Breast epithelium (tissue), 4 donors: ENCODE measurements at places on chromosomes 3 and 15. TPM values are rescaled to one million over a fixed set of nuclear protein-coding genes. Genes with fewer than 3 reads are reported as not detected.

The CPNE9 gene
- not detected for total RNA-seq

The GOLGA8O gene
- 0.33 TPM for total RNA-seq

GRCh38 chr3:56878074-56878473, 76.3 kb upstream of the ARHGEF3 start:
- DNase-seq, result no peak

The HGD gene
- total RNA-seq, result 5.1 TPM

The GCSAM gene
- total RNA-seq, result 1.5 TPM

- no peak for DNase-seq
Measured at GRCh38 chr15:57565311-57565710, 26.4 kb upstream of the MYZAP start.

The ISL2 gene
- 0.29 TPM for total RNA-seq

DNA sequence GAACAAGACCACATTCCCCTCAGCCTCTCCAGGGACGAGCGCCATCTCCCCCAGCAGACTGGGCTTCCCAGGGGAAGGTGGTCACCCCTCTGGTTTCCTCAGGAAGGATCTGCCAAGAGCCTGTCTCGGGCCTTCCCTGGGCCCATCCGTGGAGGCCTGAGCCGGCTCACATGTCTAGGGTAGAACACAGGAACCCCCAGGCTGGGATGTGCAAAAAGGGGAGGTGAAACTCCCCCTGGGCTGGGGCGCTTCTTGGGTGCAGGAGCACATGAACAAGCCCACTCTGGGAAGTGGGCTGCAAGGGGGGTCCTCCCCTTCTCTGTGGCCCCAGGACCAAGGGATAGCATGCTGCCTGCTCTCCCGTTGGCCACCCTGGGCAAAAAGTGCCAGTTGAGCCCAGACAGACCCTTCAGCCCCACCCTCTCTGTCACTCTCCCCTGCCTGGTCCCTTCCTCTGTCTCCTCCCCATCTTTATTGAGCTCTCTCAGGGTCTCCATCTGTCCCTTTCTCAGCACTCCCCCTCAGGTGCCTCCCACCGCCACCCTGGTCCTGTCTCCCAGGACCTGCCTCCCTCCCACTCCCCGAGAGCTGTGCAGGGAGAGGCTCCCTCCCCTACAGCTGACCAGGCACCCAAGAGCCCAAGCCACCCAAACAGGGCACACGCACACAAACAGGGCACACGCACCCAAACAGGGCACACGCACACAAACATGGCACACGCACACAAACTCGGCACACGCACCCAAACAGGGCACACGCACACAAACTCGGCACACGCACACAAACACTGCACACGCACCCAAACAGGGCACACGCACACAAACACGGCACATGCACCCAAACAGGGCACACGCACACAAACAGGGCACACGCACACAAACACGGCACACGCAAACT, 864 bp downstream of the SEMA3G start:
- no peak for DNase-seq

GRCh38 chr15:68511073-68511991, 67.5 kb upstream of the CORO2B start:
- no peak for DNase-seq

The NECTIN3 gene
- total RNA-seq, result 17.1 TPM

DNA sequence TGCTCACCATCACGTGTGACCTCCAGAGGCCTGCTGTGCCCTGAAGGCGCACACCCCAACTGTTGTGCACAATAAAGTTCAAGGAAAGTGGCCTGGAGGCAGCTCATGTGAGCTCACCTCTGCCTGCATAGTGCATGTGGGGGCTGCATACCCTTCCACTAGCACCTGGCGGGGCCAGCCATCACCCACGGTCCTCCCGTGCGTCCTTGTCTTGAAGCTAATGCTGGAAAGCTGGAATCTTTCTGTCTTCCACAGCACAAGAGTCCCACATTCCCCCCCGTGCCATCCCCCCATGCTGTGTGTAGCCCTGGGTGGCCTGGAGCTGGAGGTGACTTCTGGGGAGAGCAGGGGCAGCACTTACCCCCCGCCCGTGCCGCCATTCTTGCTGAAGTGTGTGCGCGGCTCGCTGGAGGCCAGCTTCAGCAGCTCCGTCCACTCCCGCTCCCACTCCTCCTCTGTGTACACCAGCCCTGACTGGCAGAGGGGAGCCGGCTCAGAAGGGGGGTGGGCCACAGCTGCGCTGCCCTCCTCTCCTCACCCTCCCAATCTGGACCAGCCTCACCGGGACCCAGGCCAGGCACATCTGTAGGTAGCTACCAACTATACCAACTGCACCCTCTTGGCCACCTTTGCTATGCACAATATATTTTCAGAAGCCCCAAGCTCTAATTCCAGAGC, 199.5 kb downstream of the KLF13 start:
- no peak for DNase-seq

The NUTM1 gene
- not detected for total RNA-seq

The CCDC13 gene
- 2.3 TPM for total RNA-seq

GRCh38 chr3:73435055-73435454, 189.7 kb downstream of the PDZRN3 start:
- DNase-seq, result no peak

The ECE2 gene
- total RNA-seq, result not detected

DNA sequence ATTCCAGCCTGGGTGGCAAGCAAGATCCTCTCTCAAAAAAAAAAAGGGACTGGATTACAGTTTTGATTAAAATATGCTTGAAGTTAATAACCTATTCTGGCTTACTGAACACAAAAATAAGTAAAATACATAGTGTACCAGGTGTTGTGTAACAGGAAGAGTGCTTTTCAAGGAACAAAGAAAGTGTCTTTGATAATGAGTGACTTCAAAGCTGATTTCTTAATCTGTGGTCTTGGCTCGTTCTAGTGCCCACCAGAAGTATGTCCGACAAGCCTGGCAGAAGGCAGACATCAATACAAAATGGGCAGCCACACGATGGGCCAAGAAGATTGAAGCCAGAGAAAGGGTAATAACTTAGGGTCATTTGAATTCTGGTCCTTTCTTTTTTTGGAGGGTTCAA, 4.0 kb downstream of the RPL14 start:
- no peak for DNase-seq

The ACSBG1 gene
- total RNA-seq, result 1.9 TPM

DNA sequence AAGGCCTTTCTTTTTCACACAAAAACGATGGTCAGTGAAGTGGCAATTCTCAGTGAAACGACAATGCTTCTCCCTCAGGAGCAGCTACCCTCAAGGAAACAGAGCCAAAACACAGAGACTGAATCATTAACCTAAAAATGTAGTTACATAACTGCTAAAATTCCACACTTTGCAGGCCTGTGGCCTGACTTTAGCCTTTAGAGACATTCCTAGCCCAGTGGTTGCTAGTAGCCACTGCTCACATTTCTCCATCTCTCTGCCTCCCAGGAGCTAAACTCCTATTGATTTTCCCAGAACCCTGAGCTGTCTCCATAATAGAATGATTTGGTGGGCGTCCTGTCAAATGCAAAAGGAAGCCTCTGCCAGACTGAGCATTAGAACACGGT, 630.1 kb upstream of the KCNMB2 start:
- no peak for DNase-seq

DNA sequence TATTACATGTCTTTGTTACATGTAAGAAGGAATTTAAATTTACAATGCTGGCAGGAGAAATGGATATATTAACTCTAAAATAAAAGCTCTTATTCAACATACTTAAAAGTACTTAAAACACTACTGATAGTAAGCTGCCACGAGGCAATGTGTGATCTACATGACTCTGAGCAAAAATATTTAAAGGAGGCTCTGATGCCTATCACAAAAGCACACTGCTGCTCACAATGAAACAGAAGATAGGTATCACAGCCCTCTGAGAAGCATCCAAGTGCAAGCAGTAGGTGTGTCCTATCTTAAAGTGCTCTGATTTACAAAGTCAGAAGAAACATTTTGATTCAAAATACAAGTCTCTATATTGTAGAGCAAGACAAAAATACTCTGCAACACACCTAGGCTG, 371.2 kb upstream of the WNT5A start:
- DNase-seq, result no peak

DNA sequence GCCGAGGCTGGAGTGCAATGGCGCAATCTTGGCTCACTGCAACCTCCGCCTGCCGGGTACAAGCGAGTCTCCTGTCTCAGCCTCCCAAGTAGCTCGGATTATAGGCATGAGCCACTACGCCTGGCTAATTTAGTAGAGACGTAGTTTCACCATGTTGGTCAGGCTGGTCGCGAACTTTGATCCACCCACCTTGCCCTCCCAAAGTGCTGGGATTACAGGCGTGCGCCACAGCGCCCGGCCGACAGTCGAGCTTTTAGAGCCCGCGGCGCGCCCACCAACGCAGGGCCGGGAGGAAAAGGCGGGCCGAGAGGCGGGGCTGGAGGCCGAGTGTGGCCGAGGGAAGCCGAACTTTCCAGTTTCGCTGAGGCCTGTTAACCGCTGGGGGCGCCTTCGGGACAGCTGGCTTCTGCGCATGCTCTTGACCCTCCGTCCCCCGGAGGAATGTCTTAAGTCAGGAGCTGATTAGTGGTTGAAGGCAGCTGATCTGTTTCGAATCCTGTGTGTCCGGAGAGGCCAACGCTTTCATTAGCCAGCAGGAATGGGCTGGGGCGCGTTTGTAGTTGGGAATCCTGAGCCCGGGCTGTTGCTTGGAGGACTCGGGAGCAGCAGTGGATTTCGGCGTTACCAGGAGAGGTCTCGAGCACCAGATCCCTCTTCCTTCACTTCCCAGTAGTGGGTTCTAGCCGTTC, 10.0 kb downstream of the RPLP1 start:
- DNase-seq, result peak; percentile 96

- DNase-seq, result no peak
Measured at GRCh38 chr15:39406485-39406884, 174.4 kb upstream of the THBS1 start.

DNA sequence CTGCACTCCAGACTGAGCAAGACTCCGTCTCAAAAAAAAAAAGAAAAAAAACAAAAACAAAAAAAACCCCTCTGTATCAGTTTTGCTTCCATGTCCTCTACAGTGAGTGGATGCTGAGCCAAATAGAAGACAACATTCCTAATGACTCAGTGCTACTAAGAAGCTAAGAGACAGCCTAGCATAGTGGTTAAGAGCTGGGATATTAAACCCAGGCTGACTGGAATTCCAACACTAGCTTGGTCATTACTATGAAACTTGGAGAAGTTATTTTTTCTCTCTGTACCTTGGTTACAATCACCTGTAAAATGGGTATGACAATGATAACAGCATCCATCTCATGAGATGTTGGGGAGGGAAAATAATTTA, 60.9 kb upstream of the PYGO1 start:
- no peak for DNase-seq

DNA sequence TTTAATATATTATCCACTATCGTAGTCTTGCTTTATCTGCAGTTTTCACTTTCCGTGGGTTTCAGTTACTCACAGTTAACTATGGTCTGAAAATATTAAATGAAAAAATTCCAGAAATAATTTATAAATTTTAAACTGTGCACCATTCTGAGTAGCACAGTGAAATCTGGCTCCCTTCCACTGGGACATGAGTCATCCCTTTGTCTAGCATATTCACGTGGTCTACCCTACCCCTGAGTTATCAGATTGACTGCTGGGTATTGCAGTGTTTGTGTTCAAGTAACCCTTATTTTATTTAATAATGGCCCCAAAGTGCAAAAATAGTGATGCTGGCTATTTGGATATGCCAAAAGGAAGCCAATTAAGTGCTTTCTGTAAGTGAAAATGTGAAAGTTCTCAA, 539.5 kb upstream of the AGTR1 start:
- DNase-seq, result no peak

The ZNF660 gene
- total RNA-seq, result 3.1 TPM

- DNase-seq, result no peak
Measured at GRCh38 chr3:46369675-46370132, 1.0 kb upstream of the CCR5 start.

DNA sequence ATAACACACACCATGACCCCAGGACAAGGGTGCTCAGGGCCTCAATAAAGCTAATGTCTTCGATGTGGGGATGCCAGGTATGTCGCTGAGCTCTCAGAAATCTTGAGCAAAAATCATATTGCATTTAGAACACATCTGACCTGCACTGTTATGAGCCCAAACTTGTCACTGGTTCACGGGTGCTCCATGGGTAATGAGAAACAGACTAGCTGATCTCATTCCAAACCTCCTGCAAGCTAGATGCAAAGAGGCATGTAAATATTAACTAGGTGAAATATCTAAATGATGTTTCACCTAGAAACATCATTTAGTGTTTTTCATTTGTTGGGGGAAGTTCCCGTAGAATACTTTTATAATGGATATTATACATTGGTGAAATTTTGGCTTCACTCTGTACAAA, 549.4 kb downstream of the OCA2 start:
- no peak for DNase-seq

The ACAP2 gene
- 63.0 TPM for total RNA-seq

GRCh38 chr3:59654480-59655417, 604.9 kb upstream of the CFAP20DC start:
- DNase-seq, result no peak

DNA sequence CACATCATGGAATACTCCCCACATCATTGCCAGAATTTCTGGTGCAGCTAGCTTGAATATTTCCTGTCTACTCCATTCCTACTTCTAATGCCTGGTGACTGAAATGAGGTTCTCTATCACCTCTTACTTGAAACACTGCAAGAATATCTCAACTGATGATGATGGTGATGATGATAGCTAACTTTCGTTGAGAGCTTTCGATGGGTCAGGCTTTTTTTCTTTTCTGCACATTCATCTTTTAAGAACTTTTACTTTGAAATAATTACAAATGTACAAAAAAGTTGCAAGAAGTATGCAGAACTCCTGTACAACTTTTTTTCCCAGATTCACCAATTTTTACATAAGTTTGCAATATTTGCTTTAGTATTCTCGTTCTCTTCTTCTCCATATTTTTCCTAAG, 233.5 kb downstream of the MEIS2 start:
- no peak for DNase-seq

- DNase-seq, result no peak
Measured at GRCh38 chr3:16373341-16373946, 108.4 kb downstream of the OXNAD1 start.

DNA sequence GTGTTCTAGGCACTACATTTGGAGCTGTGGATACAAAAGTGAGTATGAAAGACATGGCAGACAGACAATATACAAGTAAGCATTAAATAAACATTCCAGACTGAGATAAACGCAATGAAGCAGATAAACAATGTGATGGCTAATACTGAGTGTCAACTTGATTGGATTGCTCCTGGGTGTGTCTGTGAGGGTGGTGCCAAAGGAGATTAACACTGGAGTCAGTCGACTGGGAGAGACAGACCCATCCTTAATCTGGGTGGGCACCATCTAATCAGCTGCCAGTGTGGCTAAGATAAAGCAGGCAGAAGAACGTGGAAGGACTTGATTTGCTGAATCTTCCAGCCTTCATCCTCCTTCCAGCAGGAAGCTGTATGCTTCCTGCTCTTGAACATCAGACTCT, 77.2 kb downstream of the CADPS start:
- DNase-seq, result no peak

DNA sequence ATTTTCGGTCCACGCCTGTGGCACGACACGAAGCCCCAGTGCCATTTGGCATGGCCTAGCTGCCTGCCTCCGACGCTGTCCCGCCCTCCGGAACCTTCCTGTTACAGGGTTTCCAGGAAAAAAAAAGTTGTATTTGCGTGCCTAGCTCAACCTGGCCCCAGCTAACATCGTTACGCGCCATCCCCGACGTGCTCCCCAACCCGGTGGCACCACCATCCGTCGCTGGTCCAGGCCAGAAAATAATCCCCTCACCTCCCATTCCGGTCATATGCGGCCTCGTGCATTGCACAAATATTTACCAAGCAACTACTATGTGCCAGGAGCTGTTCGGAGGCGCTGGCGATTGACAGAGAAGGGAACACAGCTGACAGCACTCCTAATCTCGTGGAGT, 1.4 kb upstream of the CYP1A1 start:
- DNase-seq, result no peak

GRCh38 chr15:41115652-41116115, 396 bp downstream of the INO80 start:
- peak; percentile 51 for DNase-seq

The KATNBL1 gene
- total RNA-seq, result 43.7 TPM
